ENCODE measurements at places on chromosomes 7 and 10.

- no peak for DNase-seq
These were observed 48.0 kb downstream of the CAMK2B start for GRCh38 chr7:44277391-44277790.

DNA sequence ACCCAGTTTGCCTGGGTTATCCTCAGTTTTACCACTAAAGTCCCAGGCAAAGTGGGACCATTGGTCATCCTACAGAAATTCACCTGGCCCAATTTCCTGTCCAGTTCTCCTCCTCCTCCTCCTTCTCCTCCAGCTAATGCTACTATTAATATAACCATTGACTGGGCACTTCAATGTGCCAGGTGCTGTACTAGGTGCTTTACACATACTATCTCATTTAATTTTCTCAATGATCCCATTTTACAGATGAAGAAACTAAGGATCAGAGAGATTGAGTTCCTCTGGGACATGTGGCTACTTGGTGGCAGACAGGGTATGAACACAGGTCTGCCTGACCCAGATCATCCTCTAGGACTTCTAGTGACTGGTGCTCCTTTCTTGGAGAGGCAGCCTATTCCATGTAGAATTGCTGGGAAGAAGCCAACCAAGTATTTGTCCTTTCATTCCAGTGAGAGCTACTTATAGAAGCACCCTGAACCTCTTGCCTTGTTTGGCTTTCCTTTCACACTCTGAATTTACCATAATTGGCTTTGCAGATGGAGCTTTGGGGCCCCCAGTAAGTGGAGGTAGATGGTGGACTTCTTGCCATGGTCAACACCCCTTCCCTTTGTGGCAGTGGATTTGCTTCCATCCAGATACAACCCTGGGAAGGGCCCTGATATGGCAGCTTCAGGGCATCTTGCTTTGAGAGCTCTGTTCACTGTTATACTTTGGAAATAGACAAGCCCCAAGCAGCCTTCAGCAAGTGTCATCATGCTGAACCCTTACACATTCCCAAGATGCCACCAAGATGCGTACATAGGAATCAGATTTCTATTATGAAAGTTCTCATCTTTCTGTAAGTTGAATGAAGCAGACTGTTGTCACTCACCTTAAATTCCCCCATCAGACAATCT lies 78.7 kb downstream of the MYOF start:
- DNase-seq: no peak

GRCh38 chr7:150717814-150718420 lies 1.5 kb downstream of the GIMAP1 start:
- no peak for DNase-seq

GRCh38 chr10:30736685-30737232 lies 107.2 kb upstream of the LYZL2 start:
- peak; percentile 23 for DNase-seq

- no peak for DNase-seq
These were observed 1377.4 kb downstream of the XPNPEP1 start for GRCh38 chr10:108545921-108546320.

DNA sequence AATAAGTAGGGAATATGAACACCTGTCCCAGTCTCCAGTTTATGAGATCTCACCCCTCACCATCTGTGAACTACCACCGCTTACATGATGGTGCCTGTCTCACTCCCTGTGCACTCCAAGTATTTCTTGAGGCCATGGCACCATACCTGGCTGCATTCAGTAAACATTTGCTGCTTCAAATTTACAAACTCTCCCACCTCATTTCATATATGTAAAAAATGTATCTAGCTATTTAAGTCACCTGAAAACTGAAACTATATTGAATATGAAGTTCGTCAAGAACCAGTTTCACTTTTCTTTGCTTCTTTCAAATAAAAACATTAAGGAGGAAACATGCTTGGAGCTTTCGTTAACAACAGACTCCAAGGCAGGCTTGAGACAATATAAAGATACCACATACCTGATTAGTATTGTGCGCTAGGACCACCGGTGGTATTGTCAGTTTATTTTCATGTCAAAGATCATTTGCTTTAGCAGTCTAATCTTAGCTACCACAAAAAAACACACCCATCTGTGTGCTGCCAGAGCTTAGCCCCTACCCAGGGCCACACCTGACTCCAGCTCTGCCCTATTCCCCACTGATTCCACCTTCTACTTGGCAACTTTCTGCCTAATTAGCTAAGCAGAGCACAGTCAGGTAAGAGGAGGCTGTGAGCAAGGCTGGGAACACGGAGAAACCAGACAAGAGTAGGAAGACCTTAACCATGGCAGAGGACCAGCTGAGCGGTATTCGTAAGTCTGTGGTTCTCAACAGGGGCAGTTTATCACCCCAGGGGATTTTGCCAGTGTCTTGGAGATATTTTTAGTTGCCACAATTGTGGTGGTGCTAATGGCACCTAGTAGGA lies 92.0 kb downstream of the ZFAND4 start:
- DNase-seq: no peak

DNA sequence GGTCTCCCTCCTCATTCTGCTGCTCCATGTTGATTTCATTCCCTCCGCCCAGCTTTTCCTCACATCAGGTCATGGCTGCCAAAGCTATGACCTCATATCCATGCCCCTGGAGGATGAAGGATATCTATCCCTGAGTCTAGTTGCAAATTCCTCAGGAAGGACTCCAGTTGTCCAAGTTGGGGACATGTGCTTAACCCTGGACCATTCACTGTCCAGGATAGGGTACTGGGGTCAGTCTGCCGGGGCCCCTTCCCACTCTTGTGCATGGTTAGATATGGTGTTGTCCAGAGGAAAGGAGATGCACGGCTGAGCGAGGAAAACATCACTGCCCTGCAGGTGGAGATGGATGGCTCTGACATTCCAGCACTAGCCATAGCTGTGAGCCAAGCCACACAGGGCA lies 51.9 kb upstream of the COMTD1 start:
- no peak for DNase-seq

DNA sequence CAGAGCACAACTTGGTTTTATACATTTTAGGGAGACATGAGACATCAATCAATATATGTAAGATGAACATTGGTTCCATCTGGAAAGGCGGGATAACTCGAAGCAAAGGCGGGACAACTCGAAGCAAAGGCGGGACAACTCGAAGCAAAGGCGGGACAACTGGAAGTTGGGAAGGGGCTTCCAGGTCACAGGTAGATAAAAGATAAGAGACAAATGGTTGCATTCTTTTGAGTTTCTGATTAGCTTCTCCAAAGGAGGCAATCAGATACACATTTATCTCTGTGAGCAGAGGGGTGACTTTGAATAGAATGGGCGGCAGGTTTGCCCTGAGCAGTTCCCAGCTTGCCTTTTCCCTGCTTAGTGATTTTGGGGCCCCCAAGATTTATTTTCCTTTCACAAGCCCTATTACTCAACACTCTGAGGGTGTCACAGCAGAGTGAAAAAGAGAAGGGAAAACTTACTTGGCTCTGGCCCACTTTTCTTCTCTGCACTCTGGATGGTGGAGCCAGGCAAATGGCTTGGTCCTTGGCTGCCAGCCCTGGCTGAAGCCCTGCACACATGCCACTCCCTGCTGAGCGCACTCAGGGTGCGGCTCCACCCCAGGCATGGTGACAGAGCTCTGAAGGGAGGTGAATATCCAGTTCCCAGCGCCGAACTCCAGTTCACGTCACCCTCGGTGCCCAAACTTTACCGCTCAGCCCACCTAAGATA lies 46.7 kb downstream of the PARD3 start:
- no peak for DNase-seq

GRCh38 chr7:1807821-1808600 lies 137.9 kb downstream of the ELFN1 start:
- DNase-seq: no peak
